ENCODE measurements at places on chromosomes 4 and X.

DNA sequence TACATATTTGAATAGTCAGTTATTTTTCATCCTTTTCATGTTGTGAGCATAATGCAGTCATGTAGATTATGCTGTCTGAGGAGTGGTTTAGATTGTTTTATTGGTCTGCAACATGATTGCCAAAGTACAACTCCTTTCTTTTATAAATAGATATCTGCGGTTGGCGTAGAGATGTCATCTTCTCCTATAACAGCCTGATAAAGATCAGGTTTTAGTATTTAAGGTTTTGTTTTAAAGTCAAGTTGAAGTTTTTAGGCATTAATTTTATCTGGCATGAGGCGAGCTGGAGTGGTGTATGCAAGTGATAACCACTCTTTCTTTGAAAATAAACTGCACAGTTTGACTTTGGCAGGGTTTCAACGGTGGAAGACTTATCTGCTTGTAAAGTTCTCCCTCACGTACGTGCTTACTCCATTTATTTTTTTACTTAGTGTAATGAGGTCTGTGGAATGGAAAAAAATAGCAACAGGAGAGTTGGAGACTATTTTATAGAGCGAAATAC, 126.3 kb downstream of the FBXO8 start:
- no peak for DNase-seq

- no peak for DNase-seq
Measured at GRCh38 chr4:73978886-73979285, 2.9 kb downstream of the PF4 start.

DNA sequence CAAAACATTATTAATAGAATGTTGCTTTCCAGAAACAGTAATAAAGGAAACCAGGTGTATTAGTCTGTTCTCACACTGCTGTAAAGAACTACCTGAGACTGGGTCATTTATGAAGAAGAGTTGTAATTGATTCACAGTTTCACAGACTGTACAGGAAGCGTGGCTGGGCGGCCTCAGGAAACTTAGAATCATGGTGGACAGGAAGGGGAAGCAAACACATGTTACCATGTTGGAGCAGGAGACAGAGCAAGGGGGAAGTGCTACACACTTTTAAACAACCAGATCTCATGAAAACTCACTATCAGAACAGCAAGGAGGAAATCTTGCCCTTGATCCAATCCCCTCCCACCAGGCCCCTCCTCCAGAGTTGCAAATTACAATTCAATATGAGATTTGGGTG, 815.8 kb downstream of the TRIML1 start:
- DNase-seq = no peak

- no peak for DNase-seq
Measured at GRCh38 chr4:168484626-168485025, 4.3 kb upstream of the DDX60L start.

GRCh38 chr4:165152527-165152926, 39.9 kb upstream of the TMEM192 start:
- DNase-seq = no peak

GRCh38 chr4:154946113-154946512, 165.0 kb downstream of the RBM46 start:
- DNase-seq = no peak

DNA sequence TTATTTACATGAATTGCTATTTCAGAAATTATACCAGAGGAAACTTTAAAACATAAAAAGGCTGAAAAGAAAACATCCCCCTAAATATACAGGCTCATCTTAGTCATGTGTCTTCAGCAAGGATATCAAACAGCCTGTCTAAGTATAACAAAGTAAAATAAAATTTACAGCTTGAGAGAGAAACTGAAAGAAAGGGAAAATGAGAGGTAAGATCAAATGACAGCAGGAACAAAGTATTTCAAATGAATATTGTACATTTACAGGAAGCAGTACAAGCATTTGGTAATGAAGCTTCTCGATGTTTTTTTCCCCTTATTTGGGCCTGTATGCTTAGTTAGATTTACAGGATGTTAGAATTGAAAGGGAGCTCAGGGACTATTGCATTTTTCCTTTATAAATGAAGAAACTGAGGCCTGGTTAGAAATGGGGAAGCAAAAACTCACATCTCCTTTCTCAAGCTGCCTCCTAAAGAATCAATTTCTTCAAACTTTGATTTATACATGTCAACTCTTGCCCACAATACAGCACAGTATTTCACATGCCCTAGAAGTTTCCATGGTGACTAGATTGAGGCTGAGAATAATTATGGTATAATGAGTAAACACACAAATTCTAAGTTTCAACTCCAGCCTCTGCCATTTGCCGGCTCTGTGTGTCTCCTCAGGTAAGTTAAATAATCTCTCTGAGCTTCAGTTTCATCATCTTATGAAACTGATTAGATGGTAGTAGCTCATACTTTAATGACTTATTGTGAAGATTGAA, 29.3 kb downstream of the DAPP1 start:
- DNase-seq = no peak

DNA sequence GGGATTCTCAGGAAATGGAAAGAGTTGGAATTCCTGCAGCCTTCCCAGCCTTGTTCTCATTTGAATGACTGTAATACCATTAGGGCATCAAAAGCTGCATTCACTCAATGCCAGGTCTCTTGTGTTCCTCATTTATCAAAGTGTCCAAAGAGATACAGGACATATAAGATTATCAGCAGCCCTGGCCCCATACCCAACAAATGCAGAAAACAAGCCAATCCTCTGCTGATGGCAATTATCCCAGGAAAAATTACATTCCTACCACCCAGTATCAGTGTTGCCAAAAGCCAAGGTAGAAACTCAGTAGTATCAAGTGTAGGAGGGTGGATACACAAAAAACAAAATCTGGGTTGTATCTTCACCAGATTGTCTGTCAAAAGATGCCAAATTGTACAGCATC, 18.5 kb upstream of the ASB5 start:
- DNase-seq = no peak

DNA sequence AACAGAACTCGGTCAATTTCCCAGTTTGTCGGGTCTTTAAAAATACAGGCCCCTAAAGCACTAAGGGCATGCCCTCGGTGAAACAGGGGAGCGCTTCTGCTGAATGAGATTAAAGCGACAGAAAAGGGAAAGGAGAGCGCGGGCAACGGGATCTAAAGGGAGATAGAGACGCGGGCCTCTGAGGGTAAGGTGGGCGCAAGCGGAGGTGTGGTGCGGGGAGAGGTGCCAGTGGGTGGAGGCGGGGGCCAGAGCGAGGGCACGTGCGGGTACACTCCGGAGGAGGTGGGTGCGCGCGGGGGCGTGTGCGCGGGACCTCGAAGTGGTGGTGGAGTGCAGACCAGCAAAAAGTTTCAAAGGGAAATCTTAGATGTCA, 787 bp upstream of the TET2 start:
- DNase-seq = no peak

DNA sequence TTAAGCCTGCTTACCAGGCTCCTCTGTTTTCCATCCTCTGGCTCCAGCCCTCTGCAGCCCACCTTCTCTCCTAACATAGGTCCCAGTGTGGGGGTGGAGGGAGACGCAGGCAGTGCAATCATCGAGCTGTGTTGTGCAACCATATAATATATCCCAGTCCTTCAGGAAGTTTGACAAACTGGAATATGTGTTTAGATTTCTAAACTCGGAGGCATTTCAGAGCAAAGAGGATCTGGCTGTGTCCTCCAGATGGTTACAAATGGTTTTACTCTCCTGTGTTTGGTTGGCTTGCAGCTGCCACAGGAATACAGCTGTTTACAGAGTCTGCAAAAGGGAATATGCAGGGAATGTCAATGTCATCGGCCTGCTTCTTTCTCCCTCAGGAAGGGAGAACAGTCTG, 195.3 kb upstream of the LNX1 start:
- no peak for DNase-seq

- no peak for DNase-seq
Measured at GRCh38 chr4:8690216-8691150, 97.9 kb downstream of the CPZ start.

GRCh38 chr4:74344031-74344430, 20.9 kb upstream of the EREG start:
- no peak for DNase-seq

DNA sequence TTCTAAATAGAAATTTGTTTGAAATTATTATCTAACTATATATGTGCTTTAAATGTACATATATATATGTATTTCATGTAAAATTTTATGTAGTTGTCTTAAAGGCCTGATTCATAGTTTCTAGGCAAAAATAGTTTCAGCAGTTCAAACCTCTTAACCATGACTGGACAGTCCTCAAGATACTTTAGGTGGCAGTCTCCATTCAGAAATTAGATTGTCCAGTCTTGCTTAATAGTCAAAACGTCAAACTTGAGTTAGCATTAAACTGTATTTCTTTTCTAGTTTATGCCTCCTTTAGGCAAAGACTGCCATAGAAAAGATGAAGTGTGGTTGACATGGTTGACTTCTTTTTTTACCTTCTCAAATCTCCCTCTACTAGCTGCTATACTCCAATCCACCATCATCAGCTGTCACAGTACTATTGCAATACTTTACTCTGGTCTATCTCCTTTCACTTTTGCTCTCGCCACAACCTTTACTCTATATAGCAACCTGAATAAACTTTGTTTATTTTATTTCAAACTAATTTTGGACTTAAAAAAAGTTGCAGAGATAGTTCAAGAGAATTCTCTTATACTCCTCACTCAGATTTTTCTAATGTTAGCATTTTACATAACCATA, 395.6 kb upstream of the DIPK2B start:
- no peak for DNase-seq

DNA sequence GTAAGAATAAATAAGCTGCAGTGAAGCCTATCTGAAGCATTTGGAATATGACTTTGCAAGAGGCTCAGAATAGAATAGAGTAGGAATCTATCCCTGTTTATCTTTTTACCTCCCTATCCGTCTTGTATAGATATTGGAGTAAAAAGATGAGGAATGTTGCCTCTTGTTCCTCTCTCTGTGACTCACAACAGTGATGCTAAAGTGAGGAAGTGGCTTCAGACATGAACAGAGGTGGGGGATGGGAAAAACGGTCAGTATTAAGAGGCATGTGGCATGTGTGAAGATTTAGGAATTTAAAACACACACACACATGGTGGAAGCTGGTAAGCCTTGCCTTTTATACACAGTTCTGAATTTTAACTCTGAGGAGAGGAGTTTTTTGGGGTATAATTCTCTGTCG, 3.8 kb upstream of the DCAF4L1 start:
- no peak for DNase-seq

- no peak for DNase-seq
Measured at GRCh38 chrX:99588936-99589335, 821.1 kb downstream of the PCDH19 start.

GRCh38 chr4:165502916-165503907, 124.4 kb downstream of the CPE start:
- DNase-seq = no peak

- DNase-seq = no peak
Measured at GRCh38 chr4:124491361-124492145, 221.0 kb downstream of the ANKRD50 start.

- DNase-seq = no peak
Measured at GRCh38 chrX:136067966-136068365, 79.4 kb upstream of the FHL1 start.

GRCh38 chrX:115960440-115961084, 210.0 kb upstream of the AGTR2 start:
- no peak for DNase-seq

- no peak for DNase-seq
Measured at GRCh38 chr4:4443821-4444220, 56.9 kb downstream of the NSG1 start.

- no peak for DNase-seq
Measured at GRCh38 chr4:94757192-94758140, at the start of gene BMPR1B. Gene BMPR1B, plus strand, starts transcription at chr4:94757955. Its CDS starts 346,470 bp downstream, at chr4:95104425.

DNA sequence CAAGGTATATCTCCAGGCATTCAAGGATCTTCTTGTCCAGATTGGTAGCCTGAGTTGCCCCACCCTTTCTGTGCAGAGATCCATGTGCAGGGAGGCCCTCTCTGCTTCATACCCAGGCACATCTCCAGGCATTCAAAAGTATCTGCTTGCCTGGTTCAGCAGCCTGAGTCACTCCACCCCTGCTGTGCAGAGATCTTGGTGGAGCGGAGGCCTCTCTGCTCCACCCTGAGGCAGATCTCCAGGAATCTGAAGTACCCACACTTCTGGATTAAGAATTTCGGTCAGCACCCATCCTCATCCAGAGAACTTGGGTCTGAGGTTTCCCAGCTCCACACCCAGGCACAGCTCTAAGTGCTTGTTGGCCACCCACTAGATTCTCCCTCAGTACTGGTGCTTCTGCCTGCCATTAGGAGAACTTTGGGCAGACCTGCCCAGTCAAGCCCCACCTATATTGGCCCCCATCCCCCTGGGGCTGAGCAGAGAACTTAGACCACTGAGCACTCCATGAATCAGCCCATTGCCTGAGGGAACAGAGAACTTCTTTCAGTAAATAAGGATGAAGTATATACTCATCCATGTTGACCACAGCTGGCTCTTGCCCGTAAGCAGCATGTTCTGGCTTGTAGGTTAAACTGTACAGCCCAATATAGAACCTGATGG, 199.5 kb upstream of the ZCCHC13 start:
- DNase-seq = no peak

DNA sequence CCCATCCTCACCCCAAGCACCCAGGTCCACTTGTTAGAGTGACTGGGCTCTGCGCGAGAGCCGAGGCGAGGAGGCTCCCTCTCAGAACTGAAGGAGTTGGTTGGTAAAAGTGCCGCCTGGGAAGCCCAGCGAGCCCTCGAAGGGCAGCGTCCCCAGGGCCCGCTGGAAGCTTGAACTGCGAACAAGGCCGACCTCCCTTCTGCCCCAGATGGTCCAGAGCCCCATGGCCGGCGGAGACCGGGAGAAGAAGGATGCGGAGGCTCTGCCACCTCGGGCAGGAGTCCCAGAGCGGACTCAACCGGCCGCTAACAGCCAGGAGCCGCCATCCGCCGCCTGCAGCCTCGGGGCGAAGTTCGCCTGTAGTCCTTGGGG, 116.3 kb upstream of the TEX13C start:
- DNase-seq = no peak

- DNase-seq = no peak
Measured at GRCh38 chr4:139884438-139884837, 218.8 kb downstream of the MGST2 start.

- no peak for DNase-seq
Measured at GRCh38 chrX:102067966-102068723, 57.3 kb upstream of the TCEAL2 start.

GRCh38 chrX:154046940-154047610, 27.4 kb upstream of the IRAK1 start:
- no peak for DNase-seq

- DNase-seq = no peak
Measured at GRCh38 chrX:134313418-134313817, 76.4 kb downstream of the CCDC160 start.

DNA sequence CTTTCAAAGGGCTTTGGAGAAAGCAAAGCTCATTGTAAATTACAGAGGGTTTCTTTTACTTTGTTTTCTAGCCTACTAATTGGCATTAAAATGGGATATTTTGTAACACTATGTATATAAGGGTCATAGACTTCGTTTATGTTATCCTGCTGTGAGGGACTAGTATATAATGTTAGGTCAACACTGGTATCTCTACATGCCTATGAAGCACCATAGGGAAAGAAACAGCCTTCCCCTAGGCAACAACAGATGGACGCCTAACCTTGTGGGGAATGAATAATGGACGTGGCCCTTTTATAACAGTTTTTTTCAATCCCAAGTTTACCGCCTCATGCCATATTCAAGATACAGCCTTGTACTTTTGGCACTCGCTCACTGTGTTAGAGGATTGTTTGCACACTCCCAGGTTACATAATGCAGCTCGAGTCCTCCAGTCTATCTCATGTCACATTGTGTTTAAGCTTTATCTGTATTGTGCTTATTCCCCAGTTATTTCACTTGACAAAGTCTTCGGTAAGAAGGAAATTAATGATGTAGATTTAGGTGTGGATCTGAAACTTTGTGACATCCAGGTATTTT, 711.0 kb downstream of the RPA4 start:
- DNase-seq = no peak

- DNase-seq = no peak
Measured at GRCh38 chrX:11739776-11740175, 18.3 kb upstream of the MSL3 start.

GRCh38 chr4:149825336-149825735, 9.7 kb upstream of the IQCM start:
- DNase-seq = no peak

Measured in activated naive CD8-positive, alpha-beta T cell treated with anti-CD3 and anti-CD28 coated beads, Interleukin-2, amount 50 U/mL, for 16 hours (primary cell).